ENCODE measurements at places on chromosomes 2 and 18. TPM values are rescaled to one million over a fixed set of nuclear protein-coding genes. Genes with fewer than 3 reads are reported as not detected.
A peak's percentile ranks its signal among the peaks of the same experiment; 100 is the strongest.

DNA sequence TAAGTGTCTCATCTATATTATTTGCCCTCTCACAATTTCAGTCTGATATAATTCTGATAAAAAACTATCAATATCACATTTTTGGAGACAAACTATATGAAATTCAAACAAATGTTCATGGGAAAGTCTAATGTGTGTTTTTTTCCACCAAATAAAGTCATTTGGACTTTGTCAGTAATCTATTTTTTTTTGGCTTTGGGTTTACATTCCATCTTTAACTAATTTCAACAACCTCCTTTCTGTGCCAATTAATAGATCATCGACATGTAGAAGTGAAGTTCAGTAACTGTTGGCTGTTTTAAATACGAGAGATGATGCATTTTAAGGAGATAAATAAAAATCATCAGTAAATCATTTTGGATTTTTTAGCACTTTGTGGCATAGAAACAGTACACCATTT, 1623.0 kb upstream of the ACVR2A start:
- DNase-seq, result no peak

DNAJC5G gene
- total RNA-seq, result not detected

DNA sequence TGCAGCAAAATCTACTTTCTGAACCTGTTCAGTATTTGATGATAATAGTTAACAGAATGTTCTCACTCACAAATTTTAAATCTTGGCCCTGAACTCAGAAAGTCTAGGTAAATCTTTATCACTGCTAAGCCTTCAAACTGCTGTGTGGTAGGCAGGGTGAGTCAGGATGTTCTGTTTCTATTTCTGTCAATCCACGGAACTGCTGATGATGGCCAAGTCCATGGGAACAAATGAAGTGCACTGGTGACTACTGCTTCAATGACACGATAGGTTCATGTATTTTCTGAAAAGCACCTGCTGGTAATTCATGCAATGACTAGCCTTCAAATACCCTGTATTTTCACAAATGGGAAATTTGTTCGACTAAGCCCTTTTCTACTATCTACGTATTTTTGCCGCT, 14.2 kb downstream of the NIFK start:
- peak; percentile 70 for DNase-seq

GRCh38 chr2:39470580-39470979, 33.5 kb upstream of the MAP4K3 start:
- DNase-seq, result no peak

SLC30A3 gene
- total RNA-seq, result 2.3 TPM

DNA sequence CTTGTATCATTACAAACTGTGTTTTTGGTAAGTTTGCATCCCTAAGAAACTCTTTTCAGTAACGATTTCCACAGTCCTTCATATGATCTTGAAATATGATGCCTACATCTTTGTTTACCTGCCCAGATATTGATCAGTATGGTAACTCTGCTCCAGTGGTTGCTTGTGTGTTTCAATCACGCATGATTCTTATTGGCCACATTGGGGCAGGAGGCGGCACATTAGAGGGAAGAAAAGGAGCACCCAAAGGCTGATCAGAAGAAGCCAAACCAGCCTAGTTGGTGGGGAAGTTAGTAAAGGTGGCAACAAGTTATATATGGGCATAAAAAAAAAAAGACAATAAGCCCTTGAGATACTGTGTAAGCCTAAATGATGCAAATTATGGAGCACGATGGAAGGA, 158.9 kb downstream of the RHBDD1 start:
- no peak for DNase-seq

MCM6 gene
- 33.1 TPM for total RNA-seq

CRYGD gene
- total RNA-seq, result not detected

IL36B gene
- not detected for total RNA-seq

- DNase-seq, result no peak
Observed at GRCh38 chr2:226351711-226352110, 447.9 kb downstream of the IRS1 start.

GRCh38 chr2:120780402-120780801, 44.7 kb downstream of the GLI2 start:
- DNase-seq, result no peak

DNA sequence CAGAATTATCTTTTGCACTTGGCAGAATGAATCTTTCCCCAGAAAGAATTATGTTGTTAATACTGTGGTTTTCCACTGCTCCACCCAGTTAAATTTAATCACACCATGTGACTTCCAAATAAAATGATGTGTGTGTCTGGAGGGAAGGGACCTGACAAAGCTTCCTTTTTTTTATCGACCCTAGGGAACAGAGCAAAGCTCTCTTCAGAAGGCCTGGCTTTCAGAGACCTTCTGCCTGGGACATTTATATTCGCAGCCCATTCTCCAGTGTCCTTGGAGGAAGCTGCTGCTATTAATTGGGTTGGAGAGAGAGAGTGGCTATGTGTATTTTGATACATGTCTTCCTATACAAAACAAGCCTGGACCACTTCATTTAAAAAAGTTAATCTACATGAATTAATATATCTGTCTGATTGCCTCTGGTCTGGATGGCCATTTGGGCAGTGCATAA, 233.7 kb downstream of the PRKCE start:
- DNase-seq, result no peak

- DNase-seq, result no peak
Observed at GRCh38 chr2:181258720-181259119, 198.5 kb upstream of the ITGA4 start.

- no peak for DNase-seq
Observed at GRCh38 chr2:160375037-160375436, 118.6 kb downstream of the RBMS1 start.

DNA sequence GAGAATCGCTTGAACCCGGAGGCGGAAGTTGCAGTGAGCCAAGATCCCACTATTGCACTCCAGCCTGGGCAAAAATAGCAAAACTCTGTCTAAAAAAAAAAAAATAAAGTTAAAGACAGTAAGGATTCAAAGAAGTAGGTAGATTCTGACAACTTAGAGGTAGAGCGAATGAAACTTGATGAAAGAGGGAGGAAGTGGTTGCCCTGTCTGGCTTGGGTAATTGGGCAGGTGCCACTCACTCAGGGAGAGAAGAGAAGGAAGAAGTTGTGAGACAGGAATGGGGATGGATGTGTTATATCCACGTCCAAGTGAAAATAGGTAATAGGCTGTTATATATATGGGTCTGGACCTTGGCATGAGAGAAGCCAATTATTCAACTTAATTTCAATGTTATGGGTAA, 26.3 kb downstream of the NDC80 start:
- DNase-seq, result no peak

- DNase-seq, result no peak
Observed at GRCh38 chr2:162220368-162220767, 22.9 kb downstream of the FAP start.

GRCh38 chr2:164697688-164698461, 76.6 kb upstream of the GRB14 start:
- no peak for DNase-seq

GRCh38 chr18:54453996-54454395, 96.3 kb downstream of the C18orf54 start:
- no peak for DNase-seq

DNA sequence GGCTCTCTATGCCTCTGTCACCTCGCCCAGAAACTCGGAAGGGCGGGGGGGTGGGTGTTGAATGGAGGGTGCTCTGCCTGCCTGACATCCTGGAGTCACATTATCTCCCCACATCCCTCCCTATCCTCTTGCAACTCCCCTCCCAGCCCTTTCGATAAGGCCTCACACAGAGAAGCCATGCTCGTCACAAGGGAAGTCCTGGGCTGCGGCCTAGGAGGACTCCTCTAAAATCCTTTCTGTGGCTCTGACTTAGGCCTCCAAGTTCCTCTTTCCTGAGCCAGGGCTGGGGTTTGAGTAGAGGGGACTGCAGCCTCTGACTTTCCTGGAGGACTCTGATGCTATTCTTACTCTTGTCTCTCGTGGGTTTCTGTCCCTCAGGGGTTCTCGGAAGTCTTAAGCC, 75.0 kb upstream of the PKDCC start:
- no peak for DNase-seq

GRCh38 chr2:119678021-119678656, 862 bp upstream of the TMEM177 start:
- DNase-seq, result no peak

HRH4 gene
- total RNA-seq, result 0.18 TPM

GRCh38 chr2:232576995-232577394, 26.5 kb downstream of the EIF4E2 start:
- DNase-seq, result no peak

DNA sequence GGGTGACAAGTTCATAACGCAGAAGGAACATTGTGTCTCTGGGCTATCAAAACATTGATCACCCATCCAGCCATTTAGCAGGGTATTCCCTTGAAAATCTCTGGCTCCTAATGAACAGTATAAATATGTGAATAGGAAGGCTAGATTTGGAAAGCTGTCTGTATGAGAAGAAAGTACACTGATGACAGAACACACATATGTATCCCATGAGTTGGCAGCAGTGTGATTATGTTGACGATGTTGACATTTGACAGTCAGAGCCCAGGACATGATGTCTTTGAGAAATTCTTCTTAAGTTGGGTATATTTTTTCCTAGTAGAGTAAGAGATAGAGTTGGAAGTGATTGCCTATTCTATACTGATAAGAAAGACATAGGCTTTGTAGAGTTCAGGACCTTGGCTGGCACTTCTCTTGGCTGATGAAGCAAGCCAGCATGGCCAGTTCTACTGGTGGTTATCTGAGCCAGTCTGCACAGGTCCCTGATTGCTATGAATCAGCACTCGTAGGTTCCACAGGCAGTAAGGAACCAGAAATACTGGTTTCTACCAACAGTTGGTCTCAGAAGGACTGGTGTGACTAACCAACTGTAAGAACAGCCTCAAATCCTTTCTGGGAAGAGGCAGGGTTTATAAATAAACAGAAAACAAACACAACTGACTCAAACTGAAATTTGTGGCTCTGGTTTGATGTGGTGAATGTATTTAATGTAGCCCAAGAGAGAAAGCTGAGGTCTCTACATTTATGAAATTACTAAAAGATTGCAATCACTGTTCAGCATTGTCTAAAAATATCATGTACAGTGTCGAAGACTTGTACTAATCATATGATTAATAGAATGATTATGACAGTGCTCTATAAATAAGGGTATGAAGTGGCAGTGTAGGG, 43.9 kb upstream of the RAPH1 start:
- peak; percentile 98 for DNase-seq

GRCh38 chr2:125041846-125042245, 1016.8 kb downstream of the CNTNAP5 start:
- DNase-seq, result no peak

- DNase-seq, result no peak
Observed at GRCh38 chr18:41599466-41599865, 355.6 kb upstream of the PIK3C3 start.

DNA sequence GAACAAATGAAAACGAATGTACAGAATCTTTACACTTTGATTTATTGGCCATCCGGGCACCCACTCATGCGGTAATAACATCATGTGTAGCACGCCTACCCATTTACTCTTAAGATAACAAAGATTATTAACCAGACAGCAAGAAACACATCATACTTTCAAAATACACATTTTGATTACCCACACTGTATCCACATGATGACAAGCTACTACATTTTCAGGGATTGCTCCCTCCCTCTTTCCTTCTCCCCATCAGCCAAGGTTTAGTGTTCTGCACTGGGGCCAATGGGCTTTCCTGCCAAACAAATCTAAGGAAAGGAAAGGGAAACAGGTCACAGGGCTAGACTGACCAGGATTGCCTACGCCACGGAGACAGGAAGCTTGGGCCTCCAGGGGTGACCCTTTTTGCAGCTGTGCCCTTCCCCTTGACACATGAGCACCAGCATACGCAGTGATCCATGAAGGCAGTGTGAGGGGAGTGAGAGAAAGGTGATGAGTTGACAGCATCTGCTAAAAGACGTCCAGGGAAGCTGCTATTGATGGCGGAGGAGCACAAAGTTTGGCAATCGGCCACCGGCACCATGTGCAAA, 76.5 kb downstream of the ZNF521 start:
- no peak for DNase-seq

IL36G gene
- not detected for total RNA-seq

GRCh38 chr2:37232131-37232933, 874 bp downstream of the NDUFAF7 start:
- no peak for DNase-seq

DNA sequence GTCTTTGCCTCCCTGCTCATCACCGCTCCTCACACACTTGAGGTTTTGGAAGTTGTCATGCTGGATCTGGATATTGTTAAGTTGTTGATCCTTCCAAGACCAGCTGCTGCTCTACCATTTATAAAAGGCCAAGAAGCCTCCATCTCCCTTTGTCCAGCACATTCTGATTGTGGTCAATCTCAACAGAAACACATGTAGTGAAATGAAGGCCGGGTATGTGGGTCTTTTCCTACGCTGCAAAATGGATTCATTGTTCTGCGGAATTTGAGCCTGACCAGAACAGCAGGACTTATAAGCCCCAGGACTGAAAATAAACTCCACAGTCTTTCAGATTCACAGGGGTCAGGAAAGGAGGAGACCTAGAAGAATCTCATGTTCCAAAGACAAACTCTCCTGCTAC, 238.4 kb downstream of the CMPK2 start:
- no peak for DNase-seq

- peak; percentile 25 for DNase-seq
Observed at GRCh38 chr2:27407798-27408491, 1.4 kb downstream of the PPM1G start.

DNA sequence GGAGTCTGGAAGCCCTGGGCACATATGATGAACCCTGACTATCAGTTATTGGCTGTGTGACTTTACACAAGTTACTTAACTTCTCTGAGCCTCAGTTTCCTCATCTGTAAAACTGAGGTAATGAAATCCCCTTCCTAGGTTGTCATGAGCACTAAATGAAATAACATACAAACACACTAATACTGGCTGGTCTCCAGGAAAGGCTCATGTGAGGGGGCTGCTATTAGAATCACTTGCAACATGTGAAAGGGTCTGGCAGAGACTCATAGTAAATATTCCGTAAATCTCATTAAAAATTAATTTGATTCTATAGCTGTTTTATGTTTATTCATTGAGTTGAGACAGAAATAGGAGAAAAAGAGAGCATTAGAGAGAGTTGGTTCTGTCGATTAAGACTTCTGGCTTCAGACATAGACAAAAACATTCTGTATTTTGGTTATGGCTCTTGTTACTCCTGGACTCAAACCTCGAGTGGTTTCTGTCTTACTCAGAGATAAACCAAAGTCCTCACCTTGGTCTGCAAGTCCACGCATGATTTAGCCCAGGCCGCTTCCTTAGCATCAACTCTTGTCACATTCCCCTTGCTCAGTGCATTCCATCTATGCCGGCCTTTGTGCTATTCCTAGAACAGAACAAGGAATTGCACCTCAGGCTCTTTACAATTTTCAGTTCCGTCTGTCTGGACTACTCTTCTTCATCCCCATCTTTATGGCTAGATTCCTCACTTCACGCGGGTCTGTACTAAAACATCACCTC, 139.1 kb downstream of the NXPH2 start:
- no peak for DNase-seq

DNA sequence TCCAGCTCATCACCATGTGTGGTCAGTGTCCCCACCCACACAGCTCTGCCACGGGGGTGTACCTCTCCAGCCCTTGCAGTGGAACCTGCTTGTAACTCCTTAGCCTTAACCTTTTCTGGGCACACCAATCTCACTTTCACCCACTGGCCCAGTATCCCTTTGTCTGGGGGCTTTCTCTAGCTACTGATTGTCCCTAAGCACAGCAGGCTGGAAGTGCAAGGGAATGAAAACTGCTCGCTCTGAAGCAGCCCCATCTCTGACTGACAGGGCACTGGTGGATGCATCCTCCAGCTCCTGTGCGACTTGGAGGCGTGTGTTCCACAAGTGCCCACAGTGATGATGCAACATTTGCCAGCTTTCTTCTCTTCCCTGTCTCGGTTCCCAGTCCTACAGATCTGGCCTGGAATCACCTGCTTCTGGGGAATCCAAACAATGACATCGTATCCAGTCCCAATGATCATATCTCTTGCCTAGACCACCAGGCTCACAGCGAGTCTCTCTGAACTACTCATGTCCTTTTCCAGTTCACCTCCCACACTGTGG, 33.6 kb downstream of the SCTR start:
- DNase-seq, result no peak

CCT4 gene
- 350 TPM for total RNA-seq

Data from PC-9 (cell line).